ENCODE measurements at places on chromosomes 2 and 18.

GRCh38 chr2:226446406-226447001, 353.1 kb downstream of the IRS1 start:
- DNase-seq = no peak

- no peak for DNase-seq
Measured at GRCh38 chr2:4269885-4270284, 566.5 kb downstream of the DCDC2C start.

GRCh38 chr18:77305676-77306075, 56.0 kb downstream of the GALR1 start:
- DNase-seq = no peak

DNA sequence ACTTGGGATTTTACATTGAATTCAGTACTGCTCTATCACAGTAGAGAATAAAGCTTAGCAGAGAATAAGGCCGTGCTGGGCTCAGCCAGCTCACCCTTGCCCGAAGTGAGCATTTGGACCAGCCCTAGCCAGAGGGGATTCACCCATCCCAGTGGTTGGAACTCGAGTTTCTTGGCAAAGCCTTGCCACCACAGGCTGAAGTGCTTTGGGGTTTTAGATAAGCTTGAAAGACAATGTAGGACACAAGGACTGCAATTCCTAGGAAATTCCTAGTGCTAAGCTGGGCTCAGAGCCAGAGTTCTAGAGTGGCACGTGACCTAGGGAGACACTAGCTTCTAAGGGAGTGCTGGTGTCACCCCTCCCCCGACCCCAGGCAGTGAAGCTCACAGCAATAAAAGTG, 28.0 kb downstream of the SERPINB11 start:
- DNase-seq = no peak

DNA sequence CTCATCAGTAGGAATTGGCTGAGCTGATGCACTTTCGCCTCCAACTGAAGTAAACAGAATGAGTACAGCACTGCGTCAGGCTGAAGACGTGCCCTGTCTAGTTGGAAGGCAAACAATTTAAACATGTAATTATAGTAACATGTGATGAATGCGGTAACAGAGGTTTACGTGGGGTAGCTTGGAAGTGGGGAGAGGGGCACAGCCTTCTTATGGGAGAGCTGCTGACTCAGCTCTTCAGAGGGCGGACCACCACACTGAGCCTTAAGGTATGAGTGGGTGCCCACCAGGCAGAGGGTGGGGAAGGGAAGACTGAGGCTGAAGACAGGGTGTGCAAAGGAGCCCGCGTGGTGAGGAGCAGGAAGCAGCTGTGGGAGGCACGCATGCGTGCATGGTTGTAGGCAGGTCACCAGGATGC, 6.2 kb upstream of the EHD3 start:
- DNase-seq = no peak

DNA sequence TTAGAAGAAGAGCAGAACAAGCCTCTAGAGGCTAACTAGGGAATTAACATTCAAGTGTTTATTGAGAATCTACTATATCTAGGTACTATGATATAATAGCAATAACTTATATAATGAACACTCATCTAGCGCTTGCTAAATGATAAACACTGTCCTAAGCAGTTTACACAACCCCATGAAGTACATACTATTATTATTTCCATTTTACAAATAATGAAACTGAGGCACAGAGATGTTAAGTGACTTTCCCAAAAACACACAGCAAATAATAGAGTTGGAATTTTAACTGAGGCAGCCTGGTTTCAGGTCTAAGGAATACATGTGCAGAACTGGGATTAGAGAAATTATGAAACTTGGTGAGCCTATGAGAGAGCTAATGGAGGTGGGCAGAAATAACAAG, 893.4 kb downstream of the CPS1 start:
- no peak for DNase-seq

DNA sequence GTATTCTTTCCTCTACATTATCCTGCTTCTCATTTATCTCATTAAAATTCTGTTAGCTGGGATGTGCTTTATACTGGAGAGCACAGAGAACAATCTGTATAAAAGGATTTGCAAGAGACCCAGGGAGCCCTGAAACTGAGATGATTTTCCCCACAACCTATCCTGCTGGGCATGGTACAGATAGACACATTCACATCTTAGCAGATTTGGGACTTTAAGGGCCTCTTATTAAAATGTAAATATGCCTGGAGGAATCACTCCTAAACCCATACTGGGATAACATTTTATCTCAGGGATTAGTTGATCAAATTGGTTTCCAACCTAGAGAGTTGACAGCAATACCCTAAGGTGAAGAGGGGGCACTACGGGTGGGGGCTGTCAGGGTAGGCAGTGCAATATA, 45.5 kb downstream of the AOX1 start:
- DNase-seq = no peak

- no peak for DNase-seq
Measured at GRCh38 chr2:105373895-105374401, 24.9 kb downstream of the FHL2 start.

DNA sequence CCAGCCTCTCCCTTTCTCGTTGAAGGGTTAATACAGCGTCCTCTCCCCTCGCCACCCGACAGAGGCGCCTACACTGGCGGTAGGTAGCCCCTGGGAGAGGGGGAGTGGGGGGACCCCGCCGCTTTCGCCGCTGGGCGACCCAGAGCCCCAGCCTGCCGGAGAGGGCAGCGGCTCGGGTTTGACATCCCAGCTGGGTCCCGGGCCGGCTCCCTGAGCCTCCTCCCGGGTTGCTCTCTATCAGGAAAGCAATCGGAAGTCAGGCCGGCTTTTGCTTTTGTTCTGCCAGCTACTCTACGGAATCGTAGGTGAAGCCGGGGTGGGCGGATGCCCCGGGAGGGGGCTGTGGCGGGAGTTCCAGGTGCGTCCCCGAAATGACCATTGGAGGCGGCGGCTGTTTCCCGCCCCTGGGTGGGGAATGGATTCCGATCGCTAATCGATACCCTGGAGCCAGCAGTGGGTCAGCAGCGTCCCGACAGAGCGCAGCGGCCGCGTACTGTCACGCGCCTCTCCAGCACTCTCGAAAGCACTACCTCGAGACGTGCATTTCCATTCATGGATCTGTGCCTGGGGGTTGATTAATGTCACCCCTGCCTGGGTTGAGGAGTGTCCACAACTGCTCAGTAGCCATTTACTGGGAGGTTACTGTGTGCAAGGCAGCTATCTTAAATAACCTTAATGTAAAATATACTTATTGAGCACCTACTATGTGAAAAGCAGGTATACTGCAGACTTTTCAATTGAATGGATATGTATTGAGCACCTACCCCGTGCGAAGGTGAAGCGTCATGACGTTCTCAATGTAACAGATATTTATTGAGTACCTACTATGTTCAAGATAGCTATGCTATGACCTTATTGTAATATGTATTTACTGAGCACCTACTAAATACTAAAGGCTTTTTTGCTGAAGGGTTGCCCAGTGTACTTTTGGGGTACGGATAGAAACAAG, 1.1 kb downstream of the MAPK4 start:
- no peak for DNase-seq

GRCh38 chr2:39033980-39034379, 86.9 kb downstream of the SOS1 start:
- no peak for DNase-seq

GRCh38 chr18:58541789-58542425, 87.0 kb downstream of the ALPK2 start:
- DNase-seq = no peak

GRCh38 chr2:53289309-53290006, 478.1 kb upstream of the CHAC2 start:
- no peak for DNase-seq

DNA sequence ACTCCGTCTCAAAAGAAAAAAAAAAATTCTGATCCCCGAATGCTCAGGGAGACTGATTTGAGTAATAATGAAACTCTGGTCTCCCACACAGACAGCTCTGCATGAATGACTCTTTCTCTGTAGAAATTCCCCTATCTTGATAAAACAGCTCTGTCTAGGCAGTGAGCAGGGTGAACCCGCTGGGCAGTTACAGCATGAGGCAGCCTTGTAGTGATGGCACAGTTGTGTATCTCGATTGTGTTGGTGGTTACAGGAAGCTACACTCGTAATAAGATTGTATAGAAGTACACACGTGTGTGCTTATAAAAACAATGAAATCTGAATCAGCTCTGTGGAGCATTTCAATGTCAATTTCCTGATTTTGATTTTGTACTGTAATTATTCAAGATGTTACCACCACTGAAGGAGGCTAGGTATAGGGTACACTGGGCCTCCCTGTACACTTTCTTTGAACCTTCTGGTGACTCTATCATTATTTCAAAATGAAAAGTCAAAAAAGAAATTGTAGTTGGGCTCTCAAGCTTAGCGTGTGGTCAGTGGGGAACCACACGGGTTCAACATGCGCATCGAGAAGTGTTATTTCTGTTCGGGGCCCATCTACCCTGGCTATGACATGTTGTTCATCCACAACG, 34.9 kb upstream of the ATP8B1 start:
- DNase-seq = no peak

- DNase-seq = no peak
Measured at GRCh38 chr18:58640891-58641610, 12.2 kb upstream of the ALPK2 start.

DNA sequence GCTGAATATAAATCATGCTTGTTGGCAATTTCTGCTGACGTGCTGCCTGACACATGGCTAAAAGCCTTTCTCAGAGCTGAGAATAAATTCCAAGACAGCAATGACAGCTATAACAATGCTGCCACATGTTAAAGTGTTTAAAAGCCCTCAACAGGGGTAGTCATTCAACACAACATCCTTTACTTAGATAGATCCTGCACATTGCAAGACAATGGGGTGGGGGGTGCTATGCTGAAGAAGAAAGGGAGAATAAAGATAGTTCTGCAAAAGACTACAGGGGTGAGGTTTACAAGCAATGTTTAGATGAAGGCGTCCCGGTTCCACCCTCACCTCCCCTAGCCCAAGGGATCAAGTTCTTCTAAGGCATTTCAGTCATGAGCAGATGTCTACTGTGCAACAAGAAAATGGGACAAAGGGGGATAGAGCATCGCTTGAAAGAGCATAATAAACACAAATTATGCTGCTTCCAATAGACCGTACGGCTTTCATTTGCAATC, 291.0 kb upstream of the ACVR2A start:
- DNase-seq = no peak

DNA sequence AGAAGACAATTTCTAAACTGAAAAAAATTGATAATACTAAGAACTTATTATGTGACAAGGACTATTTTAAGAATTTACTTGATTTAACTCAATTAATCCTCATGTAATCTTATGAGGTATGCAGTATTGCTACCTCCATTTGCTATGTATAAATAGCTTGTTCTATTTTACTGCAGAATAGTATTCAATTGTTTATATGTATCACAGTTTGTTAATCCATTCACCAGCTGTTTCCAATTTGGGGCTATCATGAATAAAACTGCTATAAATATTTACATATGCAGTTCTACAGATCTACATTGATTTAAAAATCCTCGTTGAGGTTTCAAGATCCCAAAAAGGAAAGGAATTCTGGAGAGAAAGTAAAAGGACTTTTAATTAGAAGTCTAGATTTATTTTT, 54.8 kb upstream of the DOCK10 start:
- DNase-seq = no peak

DNA sequence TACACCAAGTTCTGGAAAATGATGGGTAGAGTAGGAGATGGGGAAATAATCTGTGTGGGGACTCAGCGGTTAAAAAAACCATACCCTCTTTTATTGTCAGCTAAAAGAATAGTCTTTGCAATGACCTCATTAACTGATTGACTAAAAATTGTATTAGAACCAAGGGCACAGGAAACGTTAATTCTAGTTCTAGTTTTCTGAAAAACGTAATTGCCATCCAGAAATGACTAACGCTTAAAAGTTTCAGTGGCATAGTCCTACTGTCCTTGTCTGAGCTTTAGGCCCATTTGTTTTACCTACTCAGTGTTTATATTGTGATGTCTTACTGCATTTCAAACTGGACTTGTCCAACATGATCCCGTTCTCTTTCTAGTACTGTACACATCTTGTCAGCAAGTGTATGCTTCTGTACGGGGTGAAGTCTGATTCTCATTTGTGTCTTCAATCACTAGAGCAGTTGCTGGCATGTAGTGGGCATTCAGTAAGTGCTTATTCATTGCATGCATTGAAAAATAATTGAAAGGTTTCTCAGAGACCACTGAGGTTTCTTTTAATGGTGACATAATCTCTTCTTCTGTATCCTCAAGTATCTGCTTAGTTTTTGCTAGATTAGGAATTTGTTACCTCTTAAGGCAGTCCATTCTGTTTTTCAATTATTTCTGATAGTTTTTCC, 81.5 kb downstream of the ZNF407 start:
- DNase-seq = no peak

- DNase-seq = no peak
Measured at GRCh38 chr2:10466801-10467200, 18.7 kb upstream of the ODC1 start.

DNA sequence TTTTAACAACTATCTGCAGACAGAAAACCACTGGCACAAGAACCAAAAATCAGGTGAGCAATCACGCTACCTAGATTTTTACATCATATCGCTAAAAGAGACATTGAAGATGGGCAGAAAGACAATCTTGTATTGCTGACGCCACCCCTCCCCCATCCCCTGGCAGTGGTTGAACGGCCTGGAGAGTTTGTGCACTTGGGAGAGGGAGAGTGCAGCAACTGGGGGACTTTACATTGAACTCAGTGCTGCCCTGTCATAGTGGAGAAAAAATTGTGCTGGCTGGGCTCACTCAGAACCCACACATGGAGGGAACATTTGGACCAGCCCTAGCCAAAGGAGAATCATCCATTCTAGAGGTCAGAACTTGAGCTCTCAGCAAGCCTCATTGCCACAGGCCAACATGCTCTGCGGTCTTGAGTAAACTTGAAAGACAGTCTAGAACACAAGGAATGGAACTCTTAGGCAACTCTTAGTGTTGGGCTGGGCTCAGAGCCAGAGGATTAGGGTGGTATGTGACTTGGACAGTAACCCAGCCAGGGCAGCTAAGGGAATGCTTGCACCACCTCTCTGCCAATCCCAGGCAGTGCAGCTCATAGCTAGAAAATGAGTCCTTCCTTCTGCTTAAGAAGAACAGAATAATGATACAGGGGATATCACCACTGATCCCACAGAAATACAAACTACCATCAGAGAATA, 220.0 kb upstream of the CYP26B1 start:
- no peak for DNase-seq

Measured in SIG-M5 (cell line).